ENCODE measurements at places on chromosomes 16 and 17.

DNA sequence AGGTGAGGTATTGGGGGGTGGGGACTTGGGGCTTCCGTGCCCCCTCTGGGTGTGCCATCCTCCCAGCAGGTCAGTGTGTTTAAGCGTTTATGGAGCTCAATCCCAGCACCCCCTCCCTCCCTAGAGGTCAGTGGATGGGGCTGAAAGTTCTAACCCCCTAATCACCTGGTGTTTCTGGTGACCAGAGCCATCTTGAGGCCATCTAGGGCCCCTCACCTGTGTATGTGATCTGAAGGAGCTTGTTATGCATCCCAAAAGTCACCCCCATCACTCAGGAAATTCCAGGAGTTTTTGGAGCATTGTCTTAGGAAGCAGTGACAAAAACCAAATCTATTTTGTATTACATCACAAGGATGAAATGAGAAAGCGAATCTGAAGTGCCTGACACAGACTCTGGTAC lies 67.8 kb upstream of the NOL11 start:
- no peak for DNase-seq

DNA sequence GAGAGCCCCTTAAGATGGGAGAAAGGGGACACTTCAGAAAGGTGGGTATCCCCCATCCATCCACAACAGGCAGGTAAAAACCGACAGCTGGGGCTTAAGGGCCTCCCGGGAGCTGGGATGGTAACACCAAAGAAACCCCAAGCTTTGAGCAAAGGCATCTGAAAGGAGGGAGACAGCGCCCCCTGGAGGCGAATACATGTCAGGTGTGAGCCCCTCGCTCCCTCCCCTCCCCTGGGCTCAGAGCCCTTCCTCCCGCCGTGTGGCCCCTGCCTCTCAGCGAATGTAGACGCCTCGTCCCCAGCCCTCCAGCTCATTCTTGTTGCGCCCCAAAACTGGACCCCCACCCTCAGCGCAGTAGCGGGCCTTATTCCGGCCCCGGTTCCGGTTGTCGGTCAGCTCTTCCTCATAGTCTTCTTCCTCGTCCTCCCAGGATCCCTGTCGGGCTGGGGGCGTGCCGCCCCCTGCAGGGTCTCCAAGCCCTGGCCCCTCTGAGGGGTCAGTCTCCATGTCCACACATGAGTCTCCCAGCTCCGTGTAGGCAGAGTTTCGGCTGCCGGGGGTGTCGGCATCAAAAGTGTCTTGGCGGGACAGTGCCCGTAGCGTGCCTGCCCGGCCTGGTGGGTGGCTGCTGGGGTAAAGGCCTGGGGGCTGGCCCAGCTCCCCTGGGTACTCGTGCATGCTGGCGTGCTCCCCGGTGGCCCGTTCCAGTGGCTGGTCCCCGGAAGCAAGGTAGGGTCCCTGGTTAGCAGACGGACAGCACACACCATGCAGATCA lies 9.1 kb upstream of the ARL5C start:
- peak; percentile 79 for DNase-seq

DNA sequence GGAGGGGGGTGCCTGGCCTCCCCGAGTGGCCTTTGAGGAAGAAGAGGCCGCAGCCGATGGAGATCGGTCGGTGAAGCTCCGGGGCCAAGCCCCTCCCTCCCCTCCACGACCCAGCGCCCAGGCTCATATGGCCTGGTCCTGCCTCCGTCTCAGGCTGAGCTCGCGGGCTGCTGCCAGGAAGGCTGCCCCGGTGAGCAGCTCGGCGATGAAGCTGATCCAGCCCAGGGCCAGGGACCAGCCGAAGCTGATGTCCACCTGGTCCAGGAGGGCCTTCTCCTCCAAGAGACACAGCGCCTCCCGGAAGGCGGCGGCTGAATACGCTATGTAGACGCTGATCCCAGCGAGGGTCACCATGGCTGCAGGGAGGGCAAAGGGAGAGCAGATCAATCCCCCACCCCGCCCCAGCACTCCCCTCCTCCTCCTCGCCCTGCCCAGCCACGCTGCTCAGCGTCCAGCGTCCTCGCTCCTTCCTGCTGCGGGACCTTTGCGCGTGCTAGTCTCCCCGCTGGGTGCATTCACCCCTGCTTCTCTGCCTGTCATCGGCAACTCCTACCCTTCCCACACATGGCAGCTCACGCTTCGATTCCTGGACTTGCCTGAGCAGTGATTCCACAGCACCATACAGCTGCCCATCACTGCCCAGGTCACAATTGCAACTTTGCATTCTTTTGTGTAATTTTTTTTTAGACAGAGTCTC lies 20.5 kb downstream of the TMEM114 start:
- no peak for DNase-seq

- DNase-seq = no peak
Observed at GRCh38 chr16:58548378-58548777, 33.1 kb downstream of the SETD6 start.

GRCh38 chr16:87045466-87046216 lies 271.6 kb downstream of the C16orf95 start:
- DNase-seq = no peak

GRCh38 chr16:77721752-77722308 lies 484 bp upstream of the NUDT7 start:
- no peak for DNase-seq
